Type B pancreatic cell (in vitro differentiated cells): ENCODE measurements at places on chromosomes 13 and 19. TPM values are rescaled to one million over a fixed set of nuclear protein-coding genes. Genes with fewer than 3 reads are reported as not detected.
A peak's percentile ranks its signal among the peaks of the same experiment; 100 is the strongest.

DAND5 gene
- total RNA-seq, result not detected in 2 replicates

DNA sequence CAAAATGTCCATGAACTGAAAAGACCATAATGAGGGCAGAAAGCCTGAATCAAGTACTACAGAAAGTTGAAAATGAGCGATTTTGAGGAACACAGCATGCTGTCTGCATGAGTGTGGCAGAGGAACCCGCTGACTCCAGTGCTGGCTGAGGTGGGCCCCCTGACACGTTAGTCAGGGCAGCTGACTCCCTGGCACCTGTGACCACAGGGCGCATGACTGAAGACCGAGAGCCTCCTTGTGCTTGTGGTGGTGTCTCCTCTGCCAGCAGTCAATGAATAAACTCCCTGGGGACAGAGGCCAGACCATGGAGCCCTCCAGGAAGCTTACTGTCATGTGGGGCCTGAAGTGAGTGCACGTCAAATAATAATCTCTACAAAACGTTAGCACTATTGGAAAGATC, 38.4 kb upstream of the VSTM2B start:
- peaks cover 36% of the 10 kb centered on the region for H3K27me3 ChIP-seq
- no peaks in the 10 kb centered on the region for H3K36me3 ChIP-seq
- no peak overlapping the region for H3K4me3 ChIP-seq
- DNase-seq, result no peak
- H3K4me1 ChIP-seq, result peaks cover 2% of the 10 kb centered on the region

DNA sequence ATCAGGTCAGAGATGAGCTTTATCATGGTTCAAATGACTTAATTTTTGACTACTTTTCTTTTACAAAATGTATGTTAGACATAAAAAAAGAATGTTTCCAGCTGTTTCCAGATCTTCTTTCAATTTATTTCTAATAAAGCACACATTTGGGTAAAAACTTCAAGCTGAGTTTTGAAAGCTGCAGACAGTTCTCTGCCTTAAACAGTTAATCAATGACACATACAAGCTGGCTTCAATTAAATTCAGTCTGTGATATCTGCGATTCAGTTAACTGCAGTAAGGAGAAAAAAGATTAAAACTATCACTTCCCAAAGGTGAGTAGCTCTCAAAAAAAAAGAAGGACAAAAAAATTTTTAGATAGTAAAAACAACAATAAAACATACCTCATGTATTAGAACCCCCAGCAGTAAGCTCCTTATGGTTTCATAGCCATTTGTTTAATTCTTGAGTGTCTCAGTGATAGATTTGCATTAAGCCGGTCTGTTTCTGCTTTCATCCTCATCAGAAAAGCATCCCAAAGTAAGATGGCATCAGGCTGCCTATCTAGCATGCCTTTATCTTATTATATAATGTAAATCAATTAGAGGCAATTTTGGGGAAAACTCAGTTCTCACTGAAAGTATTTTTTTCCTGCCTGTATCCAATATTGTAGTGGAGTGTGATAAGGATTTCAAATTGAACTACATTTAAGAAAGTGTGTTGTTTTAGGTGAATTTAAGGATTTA, 81.8 kb upstream of the STARD13 start:
- no peak overlapping the region for H3K27ac ChIP-seq
- H3K4me1 ChIP-seq, result peaks cover 25% of the 10 kb centered on the region
- H3K27me3 ChIP-seq, result peaks cover 8% of the 10 kb centered on the region
- no peak for DNase-seq
- no peaks in the 10 kb centered on the region for H3K36me3 ChIP-seq

DNA sequence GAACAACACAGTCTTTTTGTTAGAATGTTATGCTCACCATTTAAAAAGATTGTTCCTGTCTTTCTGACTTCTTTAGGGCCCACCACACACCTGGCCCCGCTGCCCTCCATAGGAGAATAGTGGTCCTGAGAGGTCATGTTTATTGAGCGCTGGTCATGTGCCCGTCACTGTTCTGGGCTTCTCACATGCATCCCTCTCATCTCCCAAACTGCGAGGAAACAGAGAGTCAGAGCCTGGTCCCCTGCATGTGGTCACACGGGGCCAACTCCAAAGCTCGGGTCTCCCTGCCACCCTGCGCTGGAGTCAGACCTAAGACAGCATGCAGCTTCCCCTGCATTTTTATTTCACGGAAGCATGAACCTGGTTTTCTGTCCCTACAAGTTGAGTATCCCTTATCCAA, 70.4 kb upstream of the GPR183 start:
- DNase-seq, result no peak
- H3K36me3 ChIP-seq, result peaks cover 21% of the 10 kb centered on the region
- H3K4me3 ChIP-seq, result no peak overlapping the region
- no peaks in the 10 kb centered on the region for H3K27me3 ChIP-seq

DNA sequence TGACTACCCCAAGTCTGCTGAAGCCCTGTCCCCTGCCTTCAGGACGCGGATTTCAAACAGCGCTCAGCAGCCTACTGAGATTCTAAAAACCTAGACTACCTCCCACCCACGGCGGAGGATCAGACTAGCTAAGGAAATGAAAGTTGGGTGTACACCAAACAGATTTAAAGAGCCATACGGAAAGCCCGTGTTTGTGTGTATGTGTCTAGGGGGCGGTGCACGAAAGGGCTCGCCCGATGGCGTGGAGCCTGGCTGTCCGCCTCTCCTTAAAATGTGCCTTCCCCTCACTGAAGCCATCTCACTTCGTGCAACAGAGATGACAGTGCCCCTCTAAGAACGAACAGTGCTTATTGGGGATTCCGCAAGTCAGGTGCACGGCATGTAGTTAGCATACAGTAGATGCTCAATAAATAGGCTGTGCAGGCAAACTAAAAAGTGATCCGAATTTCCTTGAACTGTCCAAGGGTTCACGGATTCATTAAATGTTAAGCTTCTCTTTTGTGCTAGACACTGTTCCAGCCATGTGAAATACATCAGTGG, 639 bp downstream of the LENG1 start:
- peak overlapping the region; percentile 100 for H3K4me3 ChIP-seq
- H3K36me3 ChIP-seq, result peaks cover 14% of the 10 kb centered on the region
- DNase-seq, result no peak
- H3K4me1 ChIP-seq, result peaks cover 26% of the 10 kb centered on the region
- no peaks in the 10 kb centered on the region for H3K27me3 ChIP-seq
